ENCODE measurements at places on chromosomes 7 and 10.

DNA sequence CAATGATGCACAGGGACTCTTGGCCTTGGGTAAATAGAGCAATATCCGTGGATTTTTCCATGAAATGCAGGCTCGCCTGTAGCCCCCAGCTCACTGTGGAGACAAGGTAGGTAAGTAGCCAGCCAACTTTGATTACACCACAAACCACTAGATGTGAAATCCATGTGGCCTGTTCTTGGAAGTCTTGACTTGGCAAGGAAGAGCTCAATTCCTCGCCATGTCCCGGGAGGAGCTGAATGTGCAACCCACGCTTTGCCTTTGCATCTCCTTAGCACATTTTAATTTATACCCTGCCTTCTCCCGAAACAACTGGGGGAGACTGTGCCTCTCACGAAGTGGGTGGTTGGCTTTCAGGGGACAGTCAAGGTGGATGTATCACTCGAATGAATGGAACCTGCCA is 347.7 kb upstream of the MKI67 start:
- DNase-seq: no peak

- DNase-seq: peak; percentile 21
Measured at GRCh38 chr10:28177944-28178637, 124.8 kb downstream of the MPP7 start.

DNA sequence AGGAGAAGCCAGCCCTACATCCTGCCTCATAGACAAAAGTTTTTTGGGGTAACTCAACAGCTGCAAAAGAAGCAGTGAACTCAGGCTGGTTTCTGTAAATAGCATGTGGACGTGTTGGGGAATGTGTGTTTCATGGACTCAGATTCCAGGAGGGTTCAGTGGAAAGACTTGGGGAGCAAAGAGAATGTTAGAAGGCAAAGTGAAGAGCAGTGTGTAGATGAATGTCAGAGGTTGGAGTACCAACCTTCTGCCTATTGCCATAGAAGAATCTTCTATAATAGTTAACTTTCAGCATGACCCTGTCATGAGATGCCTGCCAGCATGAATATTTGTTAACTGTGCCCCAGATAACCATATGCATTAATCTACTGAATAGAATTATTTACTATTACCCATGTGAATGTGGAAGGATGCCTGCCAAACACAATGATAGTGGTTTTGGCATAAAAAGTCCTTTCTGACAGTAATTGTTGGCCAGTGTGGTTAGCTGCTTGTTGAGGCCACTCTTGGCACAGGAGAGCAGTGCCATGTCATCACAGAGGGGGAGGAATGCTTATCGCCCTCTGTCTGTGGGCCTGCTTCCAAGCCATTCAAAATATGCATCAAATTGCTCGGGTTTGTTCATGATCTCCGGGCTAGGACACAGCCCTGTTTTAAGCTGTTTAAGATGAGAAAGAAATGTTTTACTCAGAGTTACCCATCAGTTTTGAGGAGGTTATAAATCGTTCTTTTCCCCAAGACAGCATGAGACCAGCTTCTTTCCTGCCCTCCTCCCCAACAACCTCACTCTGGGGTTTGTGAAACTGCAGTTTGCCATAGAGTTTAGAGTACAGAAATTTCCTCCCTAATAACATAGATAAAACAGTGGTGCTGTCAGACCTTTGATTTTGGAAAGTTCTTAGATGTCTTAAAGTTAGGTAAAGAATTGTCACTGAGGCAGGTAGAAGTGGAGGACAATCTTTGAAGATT is 165.3 kb downstream of the WNT2 start:
- DNase-seq: no peak

DNA sequence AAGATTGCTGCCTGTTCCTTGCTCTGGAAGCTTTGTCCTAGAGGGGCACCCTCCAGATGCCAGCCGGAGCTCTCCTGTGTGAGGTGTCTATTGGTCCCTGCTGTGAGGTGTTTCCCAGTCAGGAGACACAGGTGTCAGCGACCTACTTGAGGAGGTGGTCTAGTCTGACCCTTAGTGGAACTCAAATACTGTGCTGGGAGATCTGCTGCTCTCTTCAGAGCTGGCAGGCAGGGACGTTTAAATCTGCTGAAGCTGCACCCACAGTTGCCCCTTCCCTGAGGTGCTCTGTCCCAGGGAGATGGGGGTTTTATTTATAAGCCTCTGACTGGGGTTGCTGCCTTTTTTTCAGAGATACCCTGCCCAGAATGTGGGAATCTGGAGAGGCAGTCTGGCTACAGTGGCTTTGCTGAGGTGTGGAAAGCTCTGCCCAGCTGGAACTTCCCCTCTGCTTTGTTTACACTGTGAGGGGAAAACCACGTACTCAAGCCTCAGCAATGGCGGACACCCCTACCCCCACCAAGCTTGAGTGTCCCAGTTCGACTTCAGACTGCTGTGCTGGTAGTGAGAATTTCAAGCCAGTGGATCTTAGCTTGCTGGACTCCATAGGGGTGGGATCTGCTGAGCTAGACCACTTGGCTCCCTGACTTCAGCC is 119.2 kb downstream of the PPP1R9A start:
- no peak for DNase-seq

DNA sequence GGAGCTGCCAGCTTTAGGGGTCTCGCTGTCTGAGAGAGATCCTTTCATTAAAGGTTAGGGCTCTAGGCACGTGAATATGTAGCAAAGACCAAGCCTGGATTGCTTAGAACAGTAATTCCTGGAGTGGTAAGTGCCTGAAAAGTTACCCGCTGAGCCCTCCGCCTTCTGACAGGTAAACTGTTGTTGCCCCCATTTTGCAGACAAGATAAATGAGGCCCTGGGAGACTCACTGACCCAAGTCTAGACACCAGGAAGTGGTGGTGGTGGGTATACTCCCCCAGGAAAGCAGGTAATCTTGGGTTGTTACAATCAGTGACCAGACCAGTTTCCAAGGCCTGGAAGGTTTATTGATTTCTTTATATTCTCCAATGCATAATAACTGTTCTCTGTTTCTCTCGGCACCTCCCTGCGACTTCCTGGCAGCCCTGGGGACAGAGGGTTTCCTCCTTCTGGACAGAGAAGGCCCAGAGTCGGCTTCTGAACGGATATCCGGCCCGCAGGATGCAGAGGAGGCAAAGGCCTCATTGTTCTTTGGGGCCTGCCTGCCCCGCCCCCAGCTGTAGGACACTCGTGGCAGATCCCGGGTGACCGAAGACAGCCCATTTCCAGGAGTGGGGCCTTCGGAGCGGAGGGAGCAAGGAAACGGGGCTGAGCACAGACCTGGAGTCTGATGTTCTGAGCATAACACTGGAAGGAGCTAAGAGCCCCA is 1.3 kb upstream of the GRK5 start:
- DNase-seq: no peak

GRCh38 chr10:7797582-7797981 is 9.6 kb downstream of the ATP5F1C start:
- no peak for DNase-seq

GRCh38 chr7:8362723-8363369 is 70.6 kb upstream of the NXPH1 start:
- DNase-seq: no peak

DNA sequence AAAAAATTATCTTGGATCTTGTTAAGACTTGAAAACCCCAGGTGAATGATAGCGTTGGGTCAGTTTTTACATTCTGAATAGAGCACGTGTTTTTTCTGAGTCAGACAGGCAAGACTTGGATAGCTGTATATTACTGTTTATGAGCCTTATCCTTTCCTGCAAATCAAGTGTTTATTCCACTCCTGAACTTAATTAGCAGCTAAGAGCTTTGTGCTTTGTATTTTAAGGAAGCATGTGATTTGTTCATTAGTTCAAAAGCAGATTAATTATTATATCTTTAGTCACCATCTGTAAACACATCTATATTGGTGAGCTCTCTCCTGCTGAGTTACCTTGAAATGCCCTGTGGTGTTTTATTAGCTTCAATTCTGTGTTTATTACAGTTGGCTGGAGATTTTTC is 98.6 kb upstream of the PRPS1L1 start:
- DNase-seq: no peak

- no peak for DNase-seq
Measured at GRCh38 chr10:7038416-7038815, 372.4 kb downstream of the SFMBT2 start.

GRCh38 chr10:132418527-132419416 is 21.8 kb downstream of the PWWP2B start:
- no peak for DNase-seq

- DNase-seq: no peak
Measured at GRCh38 chr10:124708922-124709520, 35.2 kb downstream of the FAM53B start.

GRCh38 chr10:110794808-110795207 is 76.9 kb upstream of the PDCD4 start:
- no peak for DNase-seq

All from CD8-positive, alpha-beta memory T cell (primary cell).